ENCODE measurements at places on chromosomes 13 and 19. TPM values are rescaled to one million over a fixed set of nuclear protein-coding genes. Genes with fewer than 3 reads are reported as not detected.

Gene SOHLH2
- total RNA-seq, result 0.23 TPM

Gene CACNA1A
- total RNA-seq, result 0.14 TPM

Gene PSG1
- total RNA-seq, result under 0.01 TPM

Gene MEF2B
- total RNA-seq, result not detected

Gene TYROBP
- total RNA-seq, result not detected

Gene LIM2
- not detected for total RNA-seq

Gene TNFSF9
- total RNA-seq, result 0.34 TPM

Gene GZMM
- total RNA-seq, result not detected

Gene DAND5
- total RNA-seq, result 0.09 TPM

Gene RDH8
- not detected for total RNA-seq

Gene ARRDC5
- not detected for total RNA-seq

Gene LGALS7B
- 1.4 TPM for total RNA-seq

Gene KASH5
- total RNA-seq, result not detected

Gene SEMA6B
- total RNA-seq, result 143 TPM

Gene FBXO27
- 0.98 TPM for total RNA-seq

Gene UBE2L5
- not detected for total RNA-seq

Gene FGF14
- 0.34 TPM for total RNA-seq
